ENCODE measurements at places on chromosomes 7 and 10.

- no peak for DNase-seq
Observed at GRCh38 chr7:5406957-5407945, 16.4 kb downstream of the TNRC18 start.

DNA sequence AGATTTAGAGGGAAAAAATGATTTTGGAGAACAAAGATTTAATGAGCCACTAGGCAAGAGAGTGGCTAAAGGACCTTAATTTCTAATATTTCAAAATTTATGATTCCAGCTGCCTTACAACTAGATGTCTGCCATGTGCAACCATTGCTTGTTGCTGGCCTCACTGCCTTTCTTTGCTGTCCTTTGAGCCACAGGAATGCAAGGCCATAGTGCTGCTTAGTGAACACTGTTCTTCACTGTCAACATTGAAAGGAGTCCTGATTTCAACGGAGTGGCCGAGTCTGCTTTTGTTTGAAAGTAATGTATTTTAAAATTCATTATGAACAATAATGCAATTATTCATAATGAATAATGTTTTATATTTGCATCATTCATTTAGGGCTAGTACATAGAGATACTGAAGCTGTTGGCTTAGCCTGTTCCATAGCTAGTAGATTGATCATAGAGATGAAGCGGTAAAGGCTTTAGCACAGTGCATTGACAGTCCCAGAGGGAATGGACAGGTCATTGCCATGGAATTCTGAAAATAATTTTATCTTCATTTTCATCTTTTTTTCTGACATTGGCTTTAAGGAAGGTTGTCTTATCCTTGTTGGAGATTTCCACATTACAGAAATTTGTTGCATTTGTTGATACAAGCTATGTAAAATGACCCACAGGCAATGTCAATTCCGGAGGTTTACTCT is 544.1 kb downstream of the AUTS2 start:
- no peak for DNase-seq

GRCh38 chr10:133126431-133127290 is 33.4 kb upstream of the KNDC1 start:
- no peak for DNase-seq

DNA sequence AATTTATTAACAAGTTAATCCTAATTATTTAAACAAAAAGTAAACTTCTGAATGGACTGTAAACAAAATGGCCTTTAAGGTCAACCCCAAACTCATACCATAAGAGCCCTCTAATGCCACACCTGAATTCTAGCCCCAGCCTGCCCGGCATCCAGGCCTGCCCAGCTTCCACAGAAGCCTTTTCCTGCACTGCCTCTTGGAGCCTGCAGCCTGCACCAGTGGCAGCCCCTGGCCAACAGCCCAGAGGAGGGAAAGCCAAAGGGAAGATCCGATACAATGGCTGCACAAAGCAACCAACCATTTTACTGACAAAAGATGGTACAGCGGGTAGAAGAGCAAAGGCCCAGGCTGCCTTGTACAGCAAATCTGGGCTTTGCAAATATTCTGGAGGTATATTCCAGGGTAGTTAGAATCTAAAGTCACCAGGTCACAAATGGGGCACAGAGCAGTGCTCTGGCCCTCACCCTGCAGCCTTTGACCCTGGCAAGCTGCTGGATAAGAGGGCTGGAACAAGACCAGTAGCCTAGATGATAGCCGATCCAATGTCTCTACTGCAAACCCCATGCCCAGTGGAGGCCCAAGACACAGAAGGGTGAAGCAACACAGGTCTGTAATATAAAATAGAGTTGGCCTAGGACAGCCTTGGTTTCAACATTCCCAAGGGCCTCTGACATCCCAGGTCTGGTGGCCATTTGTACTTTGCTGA is 12.5 kb upstream of the CH25H start:
- DNase-seq = no peak

- DNase-seq = no peak
Observed at GRCh38 chr10:14564268-14564744, 210.4 kb downstream of the FAM107B start.
